SK-N-MC (cell line): ENCODE measurements at places on chromosomes 1 and 21.

GRCh38 chr1:26359981-26360806 is 6.3 kb upstream of the CRYBG2 start:
- no peak for DNase-seq

DNA sequence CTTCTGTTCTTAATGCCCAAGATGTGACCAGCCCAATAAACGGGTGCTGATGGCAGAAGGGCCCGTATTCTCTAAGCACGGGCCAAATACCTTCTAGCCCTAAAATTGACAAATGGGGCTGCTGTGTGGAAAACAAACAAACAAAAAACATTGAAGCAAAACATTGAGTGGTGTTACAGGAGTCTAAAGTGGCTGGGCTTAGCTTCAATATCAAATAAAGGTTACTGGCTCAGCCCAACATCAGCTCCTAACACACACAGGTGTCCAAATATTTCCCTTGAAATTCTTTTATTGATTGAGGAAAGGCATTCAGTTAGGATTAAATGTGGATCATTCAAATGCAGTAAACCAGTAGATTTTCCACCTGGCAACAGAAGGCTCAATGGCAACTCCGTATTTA is 13.3 kb upstream of the TTF2 start:
- no peak for DNase-seq

DNA sequence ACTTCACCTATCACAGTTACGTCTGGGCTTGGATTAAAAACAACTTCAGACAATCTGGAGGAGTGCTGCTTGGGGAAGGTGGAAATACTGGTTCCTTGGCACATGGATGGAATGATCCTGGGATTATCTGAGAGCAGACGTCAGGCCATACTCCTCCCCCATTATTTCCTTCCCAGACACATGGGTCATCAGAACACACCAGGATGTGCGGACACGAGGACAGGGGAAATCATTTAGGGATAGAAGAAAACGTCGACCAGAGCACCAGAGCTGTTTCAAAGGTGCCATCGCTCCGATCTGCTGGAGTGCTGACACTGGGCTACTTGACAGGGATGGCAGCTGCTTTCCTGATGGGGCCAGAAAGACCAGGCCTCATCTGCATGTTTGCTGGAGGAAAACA is 31.8 kb upstream of the ANGPTL7 start:
- no peak for DNase-seq

DNA sequence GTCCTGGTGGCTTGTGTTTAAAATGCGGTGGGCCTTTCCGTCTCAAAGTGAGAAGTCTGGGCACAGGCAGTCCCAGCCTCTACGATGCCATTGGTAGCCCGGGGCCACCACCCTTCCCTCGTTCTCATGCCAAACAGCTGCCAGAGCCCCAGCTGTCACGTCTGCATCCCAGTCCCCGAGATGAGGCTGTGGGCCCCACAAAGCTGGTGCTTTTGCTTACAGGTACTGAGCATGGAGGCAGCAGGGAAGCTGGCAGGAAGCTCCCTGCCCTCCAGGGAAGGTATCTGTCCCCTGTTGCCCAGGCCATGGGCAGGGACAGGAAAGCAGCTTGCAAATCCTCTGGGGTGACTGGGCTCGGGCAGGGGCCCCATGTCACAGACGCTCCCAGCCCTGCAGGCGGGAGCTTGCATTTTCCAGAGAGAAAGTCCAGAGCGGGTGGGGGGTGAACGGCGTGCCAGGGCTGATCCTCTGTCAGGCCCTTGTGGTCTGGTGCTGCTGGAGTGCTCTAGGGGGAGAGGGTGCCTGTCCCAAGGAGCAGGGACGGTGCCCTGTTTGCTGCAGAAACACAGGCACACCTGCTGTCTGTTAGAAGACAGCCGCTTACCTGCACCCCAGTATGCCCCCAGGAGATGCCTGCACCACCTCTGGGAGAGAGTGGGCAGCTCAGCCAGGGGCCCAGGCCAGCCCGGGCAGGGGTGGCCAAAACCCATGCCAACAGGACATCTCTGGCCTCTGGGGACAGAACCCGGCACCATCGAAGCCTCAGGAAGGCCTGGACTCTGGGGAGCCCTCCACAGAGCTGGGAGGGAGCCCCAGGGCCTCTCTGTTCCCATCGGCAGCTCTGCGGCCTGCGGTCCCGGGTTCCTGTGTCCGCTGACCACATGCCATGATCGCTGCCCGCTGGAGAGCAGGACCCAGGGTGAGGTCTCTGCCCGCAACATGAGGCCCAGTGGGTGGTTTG is 45.9 kb downstream of the SLX9 start:
- DNase-seq, result no peak

DNA sequence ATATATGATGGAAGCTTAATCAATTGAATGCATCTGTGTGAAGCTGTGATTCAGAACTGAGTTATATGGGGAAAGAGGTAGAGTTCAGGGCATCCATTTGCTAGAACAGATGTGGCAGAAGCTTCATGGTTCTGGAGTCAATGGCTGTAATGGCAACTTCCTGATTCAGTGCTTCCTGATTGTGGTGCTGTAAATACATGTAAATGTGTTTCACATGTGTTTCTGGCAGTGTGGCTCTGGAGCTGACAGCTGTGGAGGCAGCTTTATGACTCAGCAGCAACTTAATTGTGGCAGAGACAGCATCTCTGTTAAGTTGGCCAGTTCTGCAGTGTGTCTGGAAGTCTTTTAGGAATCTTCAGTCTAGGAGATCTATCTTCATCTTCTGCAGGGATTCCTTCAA is 226.6 kb upstream of the ZRANB2 start:
- peak; percentile 75 for DNase-seq

GRCh38 chr1:119139857-119140176 is 636 bp downstream of the WARS2 start:
- DNase-seq, result no peak

- DNase-seq, result no peak
These were observed 213.4 kb upstream of the PTBP2 start for GRCh38 chr1:96508233-96508632.

GRCh38 chr21:16117331-16117730 is 387.5 kb downstream of the USP25 start:
- no peak for DNase-seq

DNA sequence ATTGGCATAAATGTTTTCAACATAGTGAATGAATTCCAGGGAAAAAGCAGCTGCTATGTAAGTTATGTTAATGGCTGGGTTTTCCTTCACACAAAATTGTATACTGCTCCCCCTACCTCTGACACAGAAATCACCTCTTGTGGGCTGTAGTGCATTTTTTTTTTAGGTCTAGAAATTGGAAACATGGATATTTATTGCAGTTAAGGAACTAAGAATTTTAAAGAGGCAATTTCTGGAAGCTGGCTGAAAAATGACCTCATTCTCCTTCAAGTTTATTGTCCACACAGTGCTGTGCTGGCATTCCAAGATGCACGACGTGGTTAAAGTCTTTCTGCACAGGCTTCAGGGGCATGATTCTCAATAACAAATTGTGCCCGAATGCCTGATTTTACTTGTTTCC is 1424.2 kb downstream of the MRPL39 start:
- DNase-seq, result no peak

GRCh38 chr1:182279302-182279701 is 112.3 kb downstream of the GLUL start:
- no peak for DNase-seq

DNA sequence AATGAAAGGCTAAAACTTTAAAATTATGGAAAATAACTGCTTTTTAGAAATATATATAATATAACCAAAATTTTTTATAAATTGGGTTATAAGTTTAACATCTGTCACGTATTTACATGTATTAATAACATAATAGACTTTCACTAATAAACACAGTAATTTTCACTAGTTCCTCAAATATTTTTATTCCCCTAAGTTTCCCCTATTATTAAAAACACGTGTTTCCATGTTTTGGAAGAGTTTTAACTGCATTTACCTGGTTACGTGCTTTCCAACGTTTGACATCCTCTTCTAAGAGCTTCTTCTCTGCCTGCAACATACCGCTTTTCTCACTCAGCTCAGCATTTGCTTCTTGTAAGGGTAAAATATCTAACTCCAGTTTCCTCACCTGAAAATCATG is 34.3 kb downstream of the TPR start:
- no peak for DNase-seq

DNA sequence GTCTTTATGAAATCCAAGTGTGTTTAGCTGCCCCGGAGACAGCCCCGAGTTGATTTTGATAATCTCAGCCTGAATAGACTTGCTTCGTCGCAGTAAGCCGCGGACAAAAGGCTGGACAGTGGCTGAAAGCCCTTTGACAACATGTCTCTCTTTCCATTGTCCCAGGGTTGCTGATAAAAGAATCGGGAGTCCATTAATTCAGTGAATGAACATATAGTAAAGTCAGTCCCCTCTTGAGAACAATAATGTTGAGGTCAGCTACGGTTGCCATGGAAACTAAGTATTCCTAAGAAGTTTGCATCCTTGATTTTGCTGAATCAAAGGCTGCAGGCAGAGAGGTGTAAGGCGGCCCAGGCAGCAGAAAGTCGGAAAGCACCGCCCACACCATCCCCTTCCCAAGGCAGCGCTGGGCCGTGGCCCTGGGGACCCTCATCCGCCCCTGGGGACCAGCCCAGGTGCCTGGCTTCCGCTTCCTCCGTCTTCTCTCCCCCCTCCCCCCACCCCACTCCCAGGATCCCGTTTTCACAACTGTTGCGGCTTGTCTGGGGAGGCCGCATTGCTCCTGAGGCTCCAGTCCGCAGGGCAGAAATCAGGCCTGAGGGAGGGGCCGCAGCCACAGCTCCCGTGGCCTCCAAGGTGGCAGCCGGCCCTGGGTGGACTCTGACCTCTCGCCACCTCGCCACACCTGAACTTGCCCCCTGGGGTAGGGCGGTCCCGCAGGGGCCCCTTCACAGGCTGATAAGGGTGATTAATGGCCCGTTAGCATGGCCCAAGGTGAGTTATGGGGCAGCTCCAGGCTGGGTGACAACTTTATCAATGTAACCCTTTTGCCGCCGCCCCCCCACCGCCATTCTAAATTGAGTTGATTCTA is 180.9 kb downstream of the PRDM16 start:
- no peak for DNase-seq

- no peak for DNase-seq
These were observed 16.9 kb downstream of the NPHP4 start for GRCh38 chr1:5975133-5975880.

DNA sequence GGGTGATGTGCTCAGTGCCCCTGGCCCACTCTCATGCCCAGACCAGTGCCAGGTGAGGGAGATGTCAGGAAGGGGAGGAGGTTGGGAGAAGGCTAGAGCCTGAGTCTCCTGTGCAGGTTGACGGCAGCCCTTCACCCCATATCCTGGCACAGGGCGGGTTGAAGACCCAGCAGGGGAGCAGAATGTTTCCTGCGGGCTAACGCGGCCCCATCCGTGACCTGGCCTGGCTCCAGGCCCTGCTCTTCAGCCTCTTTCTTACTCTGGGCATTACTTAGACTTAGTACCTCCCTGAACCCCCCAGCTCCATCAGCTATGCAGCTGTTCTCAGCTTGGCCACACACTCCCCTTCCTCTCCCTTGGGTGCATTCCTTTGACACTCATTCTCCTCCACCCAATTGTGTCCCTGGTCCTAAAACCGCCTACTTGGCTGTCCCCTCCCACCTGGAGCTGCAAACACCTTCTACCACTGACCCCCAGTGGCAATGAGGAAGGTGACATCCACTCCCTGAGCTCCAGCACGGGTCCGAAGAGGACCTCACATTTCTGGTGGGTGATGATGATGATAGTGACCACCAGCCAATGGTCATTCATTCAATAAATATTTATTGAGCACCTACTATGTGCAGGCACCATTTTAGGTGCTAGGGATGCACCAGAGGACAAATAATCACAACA is 179.0 kb downstream of the PTPRU start:
- DNase-seq, result no peak

- DNase-seq, result peak; percentile 96
These were observed 28.2 kb upstream of the FMO1 start for GRCh38 chr1:171220081-171220420.

- DNase-seq, result no peak
These were observed 19.1 kb downstream of the KCNQ4 start for GRCh38 chr1:40802742-40803113.

- DNase-seq, result no peak
These were observed 183.6 kb downstream of the TTLL7 start for GRCh38 chr1:83815330-83815729.

- DNase-seq, result no peak
These were observed 357.8 kb upstream of the PTBP2 start for GRCh38 chr1:96363826-96364225.

DNA sequence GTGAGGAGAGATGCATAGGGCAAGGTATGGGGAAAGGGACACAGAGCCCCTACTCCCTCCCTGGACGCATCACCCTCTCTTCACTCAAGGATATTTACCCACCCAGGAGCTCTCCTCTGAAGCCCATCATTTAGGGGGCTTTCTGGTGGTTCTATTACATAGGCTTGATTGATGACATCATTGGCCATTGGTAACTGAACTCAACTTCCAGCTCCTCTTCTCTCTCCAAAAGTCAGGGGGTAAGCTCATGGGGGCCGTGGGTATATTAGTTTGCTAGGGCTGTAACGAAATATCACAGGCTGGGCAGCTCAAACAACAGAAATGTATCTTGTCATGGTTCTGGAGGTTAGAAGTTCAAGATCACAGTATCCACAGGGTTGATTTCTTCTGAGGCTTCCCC is 110.8 kb downstream of the DSCAM start:
- DNase-seq, result no peak

GRCh38 chr1:205948039-205948438 is 4.8 kb upstream of the SLC26A9 start:
- no peak for DNase-seq

GRCh38 chr1:178021950-178022349 is 52.1 kb upstream of the SEC16B start:
- DNase-seq, result no peak

GRCh38 chr1:111541721-111542120 is 38.3 kb upstream of the ADORA3 start:
- DNase-seq, result no peak

DNA sequence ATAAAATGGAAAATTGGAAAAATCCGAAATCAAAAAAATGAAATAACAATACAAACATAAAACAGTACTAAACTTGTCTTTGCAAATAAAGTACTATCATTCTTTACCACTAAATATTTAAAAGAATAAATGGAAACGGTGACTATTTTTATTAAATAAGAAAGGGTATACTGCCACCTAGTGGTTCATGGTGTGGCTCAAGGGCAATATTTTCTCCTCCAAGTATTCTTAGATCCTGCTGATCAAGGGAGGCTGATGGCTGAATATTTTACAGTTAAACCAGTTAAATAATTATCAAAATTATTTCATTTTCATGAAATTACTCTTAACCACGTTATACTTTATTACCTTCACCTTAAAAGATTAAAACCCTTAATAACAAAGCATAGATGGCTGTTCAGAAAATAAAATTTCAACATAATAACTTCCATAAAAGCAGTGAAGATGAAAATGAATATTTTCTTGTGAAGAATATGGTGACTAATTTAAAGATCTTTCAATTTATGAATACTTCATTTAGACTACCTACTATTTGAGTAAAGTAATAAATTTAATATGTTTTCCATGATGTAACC is 1793.9 kb downstream of the NCAM2 start:
- DNase-seq, result peak; percentile 91

- no peak for DNase-seq
These were observed 4.9 kb downstream of the SLC5A9 start for GRCh38 chr1:48227165-48228013.

- DNase-seq, result no peak
These were observed 75.2 kb upstream of the NEK2 start for GRCh38 chr1:211750599-211750998.
